ENCODE measurements at places on chromosomes 6 and 20.

GRCh38 chr6:109478841-109479624 is 4.0 kb downstream of the ZBTB24 start:
- no peak for DNase-seq

DNA sequence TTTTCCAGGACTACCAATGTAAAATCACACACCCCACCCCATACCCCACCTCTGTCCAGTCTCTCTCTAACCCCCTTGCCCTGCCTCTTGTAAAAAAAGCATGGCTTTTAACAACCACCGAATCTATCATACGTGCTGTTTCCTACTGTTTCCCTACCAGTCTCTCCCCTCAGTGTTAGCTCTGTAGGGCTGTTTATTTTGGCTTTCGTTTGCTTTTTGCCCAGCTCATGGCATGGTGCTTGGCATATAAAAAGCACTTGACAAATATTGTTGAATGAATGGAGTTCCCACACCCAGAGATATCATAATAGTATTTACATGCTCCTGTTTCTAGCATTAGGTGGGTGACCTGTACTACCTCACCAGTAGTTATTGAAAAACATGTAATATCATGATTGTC is 148.2 kb downstream of the OPRM1 start:
- DNase-seq = no peak

DNA sequence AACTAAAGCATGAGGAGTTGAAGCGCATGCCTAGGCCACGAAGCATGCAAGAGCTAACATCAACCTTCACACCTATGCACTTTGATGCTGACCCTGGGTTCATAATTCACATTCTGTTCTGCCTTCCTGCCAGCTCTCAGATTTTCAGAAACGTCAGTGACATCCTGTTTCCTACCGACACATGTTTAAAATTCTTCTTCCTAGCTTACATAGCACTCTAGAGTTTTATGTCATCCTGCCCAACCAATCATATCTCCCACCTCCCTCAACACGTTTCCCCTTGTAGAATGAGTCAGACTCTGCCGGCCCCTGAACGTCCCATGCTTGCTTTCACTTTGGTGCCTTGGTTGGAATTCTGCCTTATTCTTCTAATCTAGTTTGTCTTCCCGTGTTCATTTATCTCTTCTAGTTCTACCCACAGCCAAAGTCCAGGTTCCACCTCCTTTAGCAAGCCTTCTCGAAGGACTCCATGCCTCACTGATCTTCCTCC is 97.2 kb upstream of the MAP7 start:
- DNase-seq = no peak

- no peak for DNase-seq
Measured at GRCh38 chr6:43454696-43455530, 435 bp downstream of the DLK2 start.

- peak; percentile 42 for DNase-seq
Measured at GRCh38 chr6:88532241-88532860, 366.2 kb upstream of the CNR1 start.

DNA sequence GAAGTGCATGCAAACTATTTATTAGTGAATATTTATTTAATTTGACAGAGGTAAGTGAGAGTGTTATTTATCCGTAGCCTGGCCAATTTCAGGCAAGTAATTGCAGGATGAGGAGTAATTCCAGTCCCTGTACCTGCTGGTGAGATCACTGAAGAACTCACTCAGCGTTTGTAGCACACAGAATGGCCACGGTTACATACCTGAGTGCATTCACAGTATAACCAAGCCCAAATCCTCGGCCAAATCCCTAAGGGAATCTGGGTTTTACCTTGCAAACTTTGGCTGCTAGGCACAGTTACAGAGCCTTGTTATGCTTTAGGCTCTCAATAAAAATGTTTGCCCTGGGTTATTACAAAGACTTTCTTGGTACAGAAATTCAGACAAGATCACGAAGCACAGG is 93.3 kb downstream of the KCNQ5 start:
- no peak for DNase-seq

DNA sequence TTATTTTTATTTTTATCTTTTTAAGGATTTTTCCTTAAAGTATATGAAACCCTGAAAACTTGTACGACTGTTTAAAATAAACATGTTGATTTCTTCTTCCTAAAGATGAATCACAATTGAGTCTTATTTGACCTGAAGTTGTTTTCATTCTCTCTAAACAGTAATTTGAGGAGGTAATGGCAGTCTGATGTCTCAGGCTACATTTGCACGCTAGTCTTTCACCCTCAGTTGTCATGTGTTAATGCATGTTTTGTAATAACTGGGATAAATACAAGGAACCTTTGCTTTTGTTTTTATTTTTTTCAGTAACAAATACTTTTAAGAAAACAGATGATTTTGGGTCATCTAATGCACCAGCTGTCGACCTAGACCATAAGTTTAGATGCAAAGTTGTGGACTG is 55.2 kb downstream of the SCAND1 start:
- DNase-seq = no peak

DNA sequence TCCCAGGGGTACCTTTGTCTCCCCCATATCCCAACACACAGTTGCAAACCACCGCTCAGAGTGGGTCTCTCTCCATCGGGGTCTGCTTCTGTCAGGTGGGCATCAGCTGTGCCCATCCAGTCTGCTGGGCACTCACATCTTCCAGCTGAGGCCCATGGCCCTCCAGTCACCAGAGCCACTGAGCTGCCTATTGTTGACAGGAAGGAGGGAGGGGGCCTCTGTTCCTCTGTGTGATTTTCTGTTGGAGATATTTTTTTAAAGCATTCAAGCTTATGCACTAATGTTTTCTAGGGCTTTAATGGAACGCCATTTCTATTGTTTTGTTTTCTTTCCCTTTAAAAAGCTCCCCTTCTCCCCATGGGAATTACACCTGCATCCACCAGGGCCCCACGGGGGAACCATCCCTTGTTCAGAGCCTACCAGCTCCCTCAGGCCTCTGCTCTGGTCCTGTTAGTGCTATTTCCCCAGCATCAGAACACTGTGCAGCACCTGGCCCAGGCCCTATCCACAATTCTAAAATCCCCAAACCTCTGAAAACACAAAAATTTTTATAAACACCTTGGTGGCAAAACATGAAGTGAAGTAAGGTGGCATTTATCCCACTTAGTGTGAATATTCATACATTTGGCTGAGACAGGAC is 326.2 kb downstream of the CD83 start:
- no peak for DNase-seq

- DNase-seq = no peak
Measured at GRCh38 chr20:59421920-59422637, 121.7 kb downstream of the EDN3 start.

GRCh38 chr6:33744895-33745546 is 1.7 kb downstream of the IP6K3 start:
- DNase-seq = no peak

- no peak for DNase-seq
Measured at GRCh38 chr6:67881706-67882065, 753.4 kb upstream of the ADGRB3 start.

DNA sequence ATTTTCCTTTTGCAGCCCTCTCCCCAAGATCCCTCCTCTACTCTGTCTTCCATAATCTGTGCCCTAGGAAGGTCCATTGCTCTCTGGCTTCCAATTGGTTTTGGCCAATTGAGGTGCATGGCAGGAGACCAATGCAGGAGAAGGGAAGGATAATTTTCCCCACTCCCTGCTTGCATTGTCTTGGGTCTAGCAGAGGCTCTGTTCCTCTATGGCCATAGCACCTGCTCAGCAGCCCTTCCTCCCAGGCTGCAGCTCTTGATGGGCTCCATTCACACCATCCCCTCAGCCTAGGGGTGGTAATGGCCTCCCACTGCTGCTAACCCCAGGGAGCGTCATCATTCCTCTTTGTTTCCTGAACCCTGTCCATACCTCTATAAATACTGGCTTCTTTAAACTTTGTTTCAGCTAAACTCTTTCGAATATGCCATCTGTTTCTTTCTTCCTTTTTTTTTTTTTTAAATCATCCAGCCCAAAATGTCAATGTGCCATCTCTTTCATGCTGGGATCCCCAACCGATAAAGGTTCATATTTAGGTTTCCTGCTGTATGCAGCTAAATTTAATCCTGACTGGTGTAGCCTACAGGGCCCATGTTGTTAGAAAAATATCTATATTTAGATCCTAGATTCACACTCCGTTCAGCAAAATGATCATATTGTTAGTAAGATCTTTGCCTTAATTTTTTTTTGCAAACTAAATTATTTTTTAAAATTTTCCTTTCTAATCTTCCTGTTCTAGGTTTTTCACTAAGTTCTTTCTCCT is 63.8 kb downstream of the HECA start:
- DNase-seq = peak; percentile 84

GRCh38 chr6:162290846-162291465 is 436.6 kb downstream of the PRKN start:
- no peak for DNase-seq

DNA sequence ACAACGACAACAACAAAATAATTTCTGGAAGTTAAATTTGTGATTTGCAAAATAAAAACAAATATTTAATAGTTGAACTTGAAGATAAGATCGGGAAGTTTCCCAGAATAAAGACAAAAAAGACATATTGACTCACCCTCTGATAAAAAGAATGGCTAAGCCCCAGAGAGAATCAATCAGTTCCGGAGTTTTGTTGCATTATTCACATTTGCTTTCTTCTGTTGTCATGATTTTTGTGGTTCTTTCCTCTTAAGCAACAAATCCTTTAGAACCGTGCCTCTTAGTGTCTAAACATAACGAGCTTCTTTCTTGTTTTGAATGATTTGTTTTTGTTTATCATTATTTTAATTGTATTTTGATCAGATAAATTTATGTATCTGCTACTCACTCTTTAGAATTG is 337.7 kb upstream of the PRND start:
- no peak for DNase-seq

DNA sequence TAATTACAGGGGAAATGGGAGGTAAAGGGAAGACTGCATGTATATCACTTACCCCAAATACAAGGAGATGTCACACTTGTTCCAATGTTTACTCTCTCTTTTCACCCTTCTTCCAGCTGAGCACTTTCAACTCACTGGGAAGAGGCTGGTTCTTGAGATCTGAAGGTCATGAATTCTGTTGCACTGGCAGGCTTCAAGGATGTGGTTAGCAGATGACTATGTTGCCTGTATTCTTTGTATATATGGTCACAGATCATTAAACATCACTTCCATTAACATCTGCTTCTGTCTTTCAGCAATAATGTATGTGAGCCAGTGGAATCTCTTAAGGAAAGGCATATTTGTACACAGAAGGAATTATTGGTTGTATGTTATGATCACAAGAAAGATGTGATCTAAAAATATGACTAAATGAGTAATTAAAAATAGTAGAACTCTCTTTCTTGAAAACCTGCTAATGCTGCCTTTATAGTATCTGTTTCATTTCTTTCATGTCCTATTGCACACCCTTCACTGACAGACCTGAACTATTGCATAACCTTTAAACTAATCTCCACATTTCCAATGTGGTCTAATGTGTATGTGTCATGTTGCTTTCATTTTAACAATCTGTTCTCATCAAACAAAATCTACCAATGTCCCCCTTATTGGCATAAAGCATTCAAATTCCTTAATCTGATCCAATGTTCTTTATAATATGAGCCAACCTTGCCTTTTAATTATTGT is 131.4 kb upstream of the EPHA7 start:
- DNase-seq = no peak

DNA sequence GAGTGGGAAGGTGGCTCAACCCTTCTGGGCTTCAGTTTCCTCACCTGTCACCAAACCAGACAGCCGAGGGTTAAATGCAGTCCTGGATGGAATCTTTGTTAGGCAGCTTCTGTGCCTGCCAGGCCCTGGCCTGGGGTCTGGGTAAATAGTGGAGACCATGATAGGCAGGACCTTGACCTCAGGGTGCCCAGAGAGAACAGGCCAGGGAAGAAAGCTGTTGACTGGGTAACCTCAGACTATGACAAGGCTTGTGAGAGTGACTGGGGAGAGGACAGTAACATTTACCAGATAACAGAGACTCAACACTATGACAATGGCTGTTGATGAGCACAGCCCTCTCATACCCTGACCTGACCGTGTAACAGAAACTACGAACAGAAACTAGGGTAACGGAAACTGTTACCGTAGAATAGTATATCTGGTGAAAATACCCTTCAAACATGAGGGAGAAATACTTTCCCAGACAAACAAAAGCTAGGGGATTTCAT is 218.3 kb downstream of the PREX1 start:
- DNase-seq = no peak

DNA sequence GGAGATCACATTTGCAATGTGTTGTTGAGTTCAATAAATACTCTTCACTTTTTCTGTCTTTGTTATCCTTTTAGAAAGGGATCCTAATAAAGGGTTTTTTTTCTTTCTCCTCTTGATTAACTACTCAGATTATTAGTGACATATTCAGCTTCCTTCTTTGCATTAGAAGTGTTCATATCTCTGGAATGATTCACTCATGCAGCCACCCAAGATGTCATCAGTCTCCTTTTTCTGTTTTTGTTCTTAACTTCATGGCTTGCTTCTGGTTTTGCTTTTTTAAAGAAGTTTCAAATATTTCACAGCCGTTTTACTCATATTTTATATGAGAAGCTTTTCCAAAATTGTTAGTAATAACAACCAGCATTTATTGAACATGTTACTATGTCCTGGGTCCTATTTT is 187.6 kb downstream of the TMEM242 start:
- no peak for DNase-seq

GRCh38 chr6:121951918-121952379 is 447.5 kb upstream of the HSF2 start:
- DNase-seq = no peak

- DNase-seq = peak; percentile 10
Measured at GRCh38 chr20:49866051-49866450, 49.3 kb downstream of the SPATA2 start.

DNA sequence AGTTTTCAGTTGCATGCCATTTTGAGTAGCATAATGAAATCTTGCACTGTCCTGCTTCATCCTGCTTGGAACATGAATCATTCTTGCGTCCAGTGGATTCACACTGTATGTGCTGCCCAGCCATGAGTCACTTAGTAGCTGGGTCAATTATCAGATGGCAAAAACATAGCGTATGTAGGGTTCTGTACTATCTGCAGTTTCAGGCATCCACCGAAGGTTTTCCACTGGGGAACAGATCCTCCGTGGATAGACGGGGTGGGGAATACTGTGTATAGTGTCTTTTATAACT is 61.4 kb downstream of the IL22RA2 start:
- no peak for DNase-seq

- DNase-seq = no peak
Measured at GRCh38 chr6:9540126-9540525, 874.7 kb downstream of the TFAP2A start.

GRCh38 chr6:139416146-139416545 is 41.7 kb upstream of the CITED2 start:
- DNase-seq = no peak

- DNase-seq = no peak
Measured at GRCh38 chr6:43303751-43304331, 4.8 kb downstream of the CRIP3 start.

DNA sequence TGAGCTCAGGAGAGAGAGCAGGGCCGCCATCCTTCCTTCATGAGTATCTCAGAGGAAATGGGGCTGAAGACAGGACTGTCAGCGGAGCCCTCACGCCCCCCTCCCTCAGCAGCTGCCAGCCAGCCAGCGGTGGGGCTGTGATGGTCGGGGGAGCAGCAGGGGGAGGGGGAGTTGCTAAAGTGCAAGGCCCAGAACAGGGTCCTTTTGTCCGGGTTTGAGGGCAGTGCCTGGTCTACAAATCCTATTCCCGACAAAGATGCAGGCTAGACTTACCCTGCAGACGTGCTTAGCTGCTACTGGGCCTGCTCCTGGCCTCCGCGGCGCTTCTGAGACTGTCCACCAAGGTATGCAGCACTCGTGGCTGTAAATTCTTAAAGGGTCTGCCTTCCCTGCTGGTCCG is 593.4 kb upstream of the CDH4 start:
- DNase-seq = no peak
